Sciatic nerve (tissue), 2 donors: ENCODE measurements at places on chromosomes 7 and 10.

- DNase-seq: no peak
Measured at GRCh38 chr7:47255441-47255840, 326.5 kb downstream of the TNS3 start.

- no peak for DNase-seq
Measured at GRCh38 chr7:100974021-100974420, 4.7 kb downstream of the MUC12 start.

GRCh38 chr7:108103558-108104298 is 26.4 kb downstream of the LAMB4 start:
- DNase-seq: no peak

GRCh38 chr7:3103614-3104398 is 60.1 kb upstream of the CARD11 start:
- DNase-seq: no peak

DNA sequence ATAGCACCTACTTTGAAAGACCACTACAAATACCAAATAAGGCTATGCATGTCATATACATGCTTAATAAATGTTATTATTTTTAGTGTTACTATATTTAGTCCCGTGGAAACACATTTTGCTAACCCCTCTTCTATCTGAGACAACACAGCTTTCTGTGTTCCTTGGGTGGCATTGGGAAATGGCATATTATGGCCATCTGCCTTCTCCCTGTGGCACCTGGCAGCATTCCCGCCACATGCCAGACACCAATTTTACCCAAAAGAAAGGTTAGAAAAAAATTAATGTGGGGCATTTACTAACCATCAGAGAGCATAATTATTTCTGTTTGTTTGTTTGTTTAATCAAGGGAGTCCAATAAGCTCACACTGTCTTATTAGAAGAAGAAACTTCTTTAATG is 168.6 kb upstream of the ETV1 start:
- DNase-seq: no peak

DNA sequence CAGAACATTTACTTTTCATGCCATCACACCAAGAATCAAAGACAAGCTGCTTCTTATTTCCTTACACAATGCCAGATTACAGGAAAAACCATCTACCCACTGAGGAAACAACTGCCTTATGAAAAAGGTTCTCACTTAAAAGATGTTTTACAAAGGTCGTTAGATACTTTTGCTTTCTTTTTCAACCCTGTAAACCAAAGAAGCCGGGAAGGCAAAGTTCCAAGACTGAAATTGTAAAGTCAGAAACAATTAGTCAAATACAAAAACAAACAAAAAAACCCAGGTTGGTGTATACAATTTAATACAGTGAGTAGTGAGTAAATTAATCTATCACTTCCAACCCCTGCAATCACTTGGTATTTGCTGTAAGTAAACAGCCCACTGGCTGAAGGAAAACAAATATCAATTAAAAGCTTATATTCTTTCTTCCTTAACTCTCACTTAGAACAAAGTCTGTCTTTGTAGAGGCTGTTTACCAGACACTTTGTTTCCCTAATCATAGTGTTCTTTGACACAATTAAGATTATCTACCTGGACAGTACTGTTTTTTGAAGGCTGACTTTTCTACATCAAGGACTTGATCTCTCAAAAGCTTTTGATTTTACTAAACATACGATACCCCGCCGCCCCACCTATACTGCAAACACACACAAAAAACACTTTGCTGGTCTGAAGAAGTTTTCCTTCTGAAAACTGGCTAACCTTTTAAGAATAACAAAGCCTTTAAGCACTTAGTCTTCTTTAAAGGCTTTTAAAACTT is 18.1 kb downstream of the ERLIN1 start:
- no peak for DNase-seq

- DNase-seq: no peak
Measured at GRCh38 chr7:50795253-50795652, 12.6 kb upstream of the GRB10 start.

GRCh38 chr7:16431646-16432424 is 10.5 kb upstream of the CRPPA start:
- no peak for DNase-seq

DNA sequence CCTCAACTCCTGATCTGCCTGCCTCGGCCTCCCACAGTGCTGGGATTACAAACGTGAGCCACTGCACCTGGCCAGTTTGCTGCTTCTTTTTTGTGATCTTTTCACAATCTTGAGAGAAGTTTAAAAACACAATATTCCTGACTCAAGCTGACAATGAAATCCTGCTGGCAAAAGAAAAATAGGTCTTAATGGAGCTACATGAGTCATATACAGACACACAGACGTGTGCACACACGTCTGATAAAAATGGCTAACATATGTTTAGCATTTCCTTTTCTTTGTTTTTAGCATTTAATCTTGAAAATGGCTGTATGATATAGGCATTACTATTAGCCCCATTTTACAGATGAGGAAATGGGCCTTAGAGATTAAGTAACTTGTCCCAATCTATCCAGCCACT is 29.4 kb upstream of the RAB18 start:
- no peak for DNase-seq
